Activated naive CD8-positive, alpha-beta T cell treated with anti-CD3 and anti-CD28 coated beads, Interleukin-2, amount 10 ng/mL, durations not matched to agents 7 days and 5 days (primary cell): ENCODE measurements at places on chromosomes 2 and 18. TPM values are rescaled to one million over a fixed set of nuclear protein-coding genes. Genes with fewer than 3 reads are reported as not detected.
A peak's percentile ranks its signal among the peaks of the same experiment; 100 is the strongest.

- no peak for DNase-seq
- H3K27me3 ChIP-seq, result no peaks in the 10 kb centered on the region
- no peak overlapping the region for H3K27ac ChIP-seq
- H3K4me3 ChIP-seq, result no peak overlapping the region
- H3K36me3 ChIP-seq, result no peaks in the 10 kb centered on the region
- no peaks in the 10 kb centered on the region for H3K4me1 ChIP-seq
These were observed 172.1 kb downstream of the GFPT1 start for GRCh38 chr2:69214898-69215297.

DNA sequence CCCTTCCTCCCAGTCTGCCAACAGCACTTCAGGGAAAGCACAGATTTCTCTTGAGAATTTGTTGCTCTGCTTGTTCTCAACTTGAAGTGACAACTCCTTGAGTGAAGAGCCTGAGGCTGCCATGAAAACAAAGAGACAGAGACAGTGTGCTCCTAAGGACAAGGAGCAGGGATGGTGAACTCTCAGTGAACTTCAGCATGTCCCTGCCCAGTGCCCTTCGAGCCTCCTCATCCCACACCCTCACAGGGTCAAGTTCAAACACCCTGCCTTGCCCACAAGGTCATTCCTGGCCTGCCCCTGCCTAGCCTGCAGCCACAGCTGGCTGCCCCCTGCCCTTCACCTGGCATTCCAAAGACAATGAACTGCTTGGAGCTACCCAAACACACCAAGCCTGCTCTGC is 343.5 kb upstream of the KLHL29 start:
- no peak overlapping the region for H3K27ac ChIP-seq
- DNase-seq, result no peak
- no peak overlapping the region for H3K4me3 ChIP-seq
- no peaks in the 10 kb centered on the region for H3K27me3 ChIP-seq
- H3K4me1 ChIP-seq, result no peaks in the 10 kb centered on the region

GRCh38 chr2:24122366-24123194 is 554 bp downstream of the PFN4 start:
- peak overlapping the region; percentile 79 for H3K4me3 ChIP-seq
- H3K27ac ChIP-seq, result peak overlapping the region; percentile 17
- peaks cover 2% of the 10 kb centered on the region for H3K36me3 ChIP-seq

DNA sequence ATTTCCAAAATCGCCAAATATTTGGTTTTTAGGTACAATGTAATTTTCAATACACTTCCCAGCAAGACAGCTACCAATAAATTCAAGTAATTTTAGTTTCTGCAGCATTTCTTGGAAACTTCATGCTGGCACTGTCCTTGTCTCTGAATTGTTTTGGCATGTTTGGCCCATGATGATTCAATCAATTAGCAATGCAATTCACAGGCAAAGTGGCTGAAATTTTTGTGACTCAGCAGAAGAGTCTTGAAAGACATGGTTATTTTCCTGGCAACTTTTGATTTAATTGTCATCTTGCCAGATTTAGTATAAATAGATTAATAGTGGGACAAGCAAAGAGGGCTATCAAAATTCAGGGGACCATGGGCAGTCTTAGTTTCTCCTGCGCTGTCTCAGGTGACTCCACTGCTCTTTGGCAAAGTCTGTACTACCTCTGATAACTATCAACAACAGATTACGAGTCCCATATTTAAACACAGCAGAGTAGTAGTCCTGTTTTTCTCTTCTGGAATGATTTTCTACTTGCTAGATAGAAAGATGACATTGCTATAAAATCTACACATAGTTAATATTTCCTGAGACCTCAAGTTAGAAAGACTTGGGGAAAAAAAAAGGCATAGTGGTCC is 88.9 kb upstream of the CYP26B1 start:
- H3K4me3 ChIP-seq, result no peak overlapping the region
- no peak for DNase-seq
- H3K36me3 ChIP-seq, result no peaks in the 10 kb centered on the region
- no peak overlapping the region for H3K27ac ChIP-seq

DNA sequence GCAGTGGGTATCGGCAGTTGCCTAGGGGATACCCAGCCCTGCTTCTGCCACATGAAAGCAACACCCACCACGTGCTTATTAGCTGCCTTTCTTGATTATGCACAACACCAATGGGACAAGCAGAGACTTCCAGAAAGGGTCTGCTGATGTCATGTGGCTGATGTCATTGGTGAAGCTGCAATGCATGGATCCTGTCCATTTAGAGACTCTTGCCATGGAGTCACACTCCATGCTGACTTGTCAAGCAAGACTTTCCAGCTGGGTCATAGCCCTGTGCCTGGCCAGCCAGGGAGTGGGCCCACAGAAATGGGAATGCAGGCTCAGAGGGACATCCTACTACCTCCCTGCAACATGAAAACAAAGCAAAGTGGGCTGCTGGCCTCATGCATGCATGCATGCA is 81.8 kb downstream of the VAPA start:
- H3K36me3 ChIP-seq, result no peaks in the 10 kb centered on the region
- H3K27me3 ChIP-seq, result peaks cover 3% of the 10 kb centered on the region
- H3K27ac ChIP-seq, result no peak overlapping the region
- no peak overlapping the region for H3K4me3 ChIP-seq

- H3K4me3 ChIP-seq, result no peak overlapping the region
- peaks cover 1% of the 10 kb centered on the region for H3K4me1 ChIP-seq
- H3K27me3 ChIP-seq, result no peaks in the 10 kb centered on the region
- H3K36me3 ChIP-seq, result no peaks in the 10 kb centered on the region
- no peak for DNase-seq
These were observed 90.6 kb upstream of the LPIN2 start for GRCh38 chr18:3103576-3103975.

DNA sequence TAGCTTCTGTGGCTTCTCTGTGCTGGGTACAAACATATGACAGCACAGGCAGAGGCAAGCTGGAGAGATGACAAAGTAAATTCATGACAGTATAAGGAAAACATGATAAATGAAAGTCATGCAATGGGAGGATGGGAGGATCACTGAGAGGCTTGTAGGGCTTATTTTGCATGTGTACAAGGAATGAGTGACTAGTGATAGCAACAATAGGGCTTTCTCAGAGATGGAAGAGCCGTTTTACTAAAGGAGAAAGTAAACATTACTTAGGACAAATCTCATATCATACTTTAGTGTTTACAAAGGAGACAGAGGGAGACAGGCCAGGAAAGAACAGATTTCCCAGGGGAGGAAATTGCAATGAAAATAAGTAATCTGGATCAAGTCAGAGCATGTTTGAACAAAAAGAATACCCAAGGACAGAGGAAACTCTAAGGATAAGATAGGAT is 82.5 kb upstream of the RBMS1 start:
- H3K4me3 ChIP-seq, result no peak overlapping the region

GRCh38 chr18:5662586-5663090 is 118.8 kb upstream of the EPB41L3 start:
- no peaks in the 10 kb centered on the region for H3K4me1 ChIP-seq
- H3K27me3 ChIP-seq, result peaks cover 3% of the 10 kb centered on the region
- DNase-seq, result no peak
- no peak overlapping the region for H3K4me3 ChIP-seq

DNA sequence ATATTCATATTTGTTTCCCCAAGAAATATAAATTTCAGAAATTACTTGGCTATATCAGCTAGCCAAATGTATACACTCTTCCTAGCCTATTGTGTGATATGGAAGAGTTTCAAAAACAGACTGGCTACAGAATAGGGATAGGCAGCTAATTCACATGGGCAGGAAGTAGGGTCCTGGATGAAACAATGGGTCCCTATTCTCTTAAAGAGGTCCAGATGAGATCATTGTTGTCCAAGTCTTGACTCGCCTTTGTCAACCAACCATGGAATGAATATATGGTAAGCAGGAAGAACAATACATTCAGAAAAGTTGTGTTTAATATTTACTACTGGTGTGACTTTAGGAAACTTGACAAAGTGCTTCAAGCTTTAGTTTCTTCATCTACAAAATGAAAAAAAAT is 319.9 kb downstream of the NBAS start:
- DNase-seq, result no peak
- no peak overlapping the region for H3K4me3 ChIP-seq
- no peak overlapping the region for H3K27ac ChIP-seq
- peaks cover 15% of the 10 kb centered on the region for H3K4me1 ChIP-seq

- DNase-seq, result no peak
- peaks cover 2% of the 10 kb centered on the region for H3K4me1 ChIP-seq
- H3K4me3 ChIP-seq, result no peak overlapping the region
- peaks cover 2% of the 10 kb centered on the region for H3K36me3 ChIP-seq
- H3K27ac ChIP-seq, result no peak overlapping the region
These were observed 54.7 kb upstream of the KIDINS220 start for GRCh38 chr2:8892111-8892510.

DNA sequence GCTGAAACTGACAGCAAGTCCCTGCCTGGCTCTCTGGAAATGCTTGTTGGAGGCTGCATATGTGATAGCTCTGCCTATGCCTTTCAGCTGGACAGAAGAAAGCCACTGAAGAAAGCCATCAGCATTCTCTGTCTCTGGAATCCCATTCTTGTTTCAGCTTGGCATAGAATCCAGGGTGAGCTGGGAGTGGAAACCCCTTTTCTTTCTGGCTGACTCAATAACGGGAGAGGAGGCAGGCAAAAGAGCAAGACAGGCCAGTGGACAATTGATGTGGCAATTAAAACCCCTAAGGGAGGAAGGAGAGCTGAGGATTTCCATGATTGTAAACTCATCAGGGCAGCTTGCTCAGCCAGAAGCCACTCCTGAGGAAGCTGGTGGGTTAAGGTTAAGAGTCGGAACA is 208.1 kb downstream of the CLIP4 start:
- H3K4me3 ChIP-seq, result no peak overlapping the region
- no peak for DNase-seq
- no peaks in the 10 kb centered on the region for H3K36me3 ChIP-seq
- peaks cover 8% of the 10 kb centered on the region for H3K4me1 ChIP-seq

The RAX gene
- total RNA-seq, result not detected

The POMC gene
- 6.1 TPM for total RNA-seq

The FABP1 gene
- not detected for total RNA-seq

The OSR1 gene
- total RNA-seq, result not detected

The TWIST2 gene
- total RNA-seq, result not detected
